Stimulated activated CD4-positive, alpha-beta T cell treated with anti-CD3 and anti-CD28 coated beads, Interleukin-15, amount 100 ng/mL, for 48 hours (primary cell): ENCODE measurements at places on chromosomes 4 and X.

DNA sequence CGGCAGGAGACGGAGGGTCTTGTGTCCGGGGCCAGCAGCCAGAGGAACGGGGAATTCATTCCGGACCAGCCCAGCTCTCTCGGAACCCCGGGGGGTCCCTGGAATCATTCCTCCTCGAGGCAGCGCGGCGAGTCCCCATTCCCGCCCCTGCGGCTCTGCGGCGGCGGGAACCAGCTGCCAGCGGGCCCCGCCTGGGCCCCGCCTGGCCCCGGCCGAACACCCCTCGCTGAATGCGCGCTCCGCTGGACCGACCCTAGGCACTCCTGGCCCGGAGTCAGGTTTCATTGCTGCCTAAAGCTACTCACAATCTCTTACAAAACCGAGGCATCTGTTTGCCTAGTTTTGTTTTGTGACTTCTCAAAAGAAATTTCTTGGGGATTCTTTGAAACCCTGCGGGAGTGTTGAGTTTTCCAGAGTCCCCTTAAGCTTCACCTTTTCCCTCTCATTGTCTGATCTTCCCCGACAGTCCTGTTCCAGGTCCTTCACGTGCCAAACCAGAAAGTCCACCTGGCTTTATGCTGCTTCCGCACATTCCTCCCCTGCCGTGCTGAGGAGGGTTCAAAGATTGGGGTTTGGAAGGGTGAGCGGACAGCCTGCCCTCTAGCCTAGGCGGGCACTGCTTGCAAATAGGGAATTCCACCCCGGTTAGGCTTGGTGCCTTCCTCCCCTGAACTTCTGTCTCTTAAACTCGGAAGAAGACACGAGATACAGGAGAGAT lies 789 bp downstream of the ARHGAP10 start:
- DNase-seq: no peak

GRCh38 chr4:20017777-20018115 lies 234.0 kb upstream of the SLIT2 start:
- no peak for DNase-seq

- DNase-seq: no peak
These were observed 72.3 kb downstream of the ZNF518B start for GRCh38 chr4:10384974-10385373.

GRCh38 chrX:112698946-112699345 lies 19.2 kb upstream of the LHFPL1 start:
- no peak for DNase-seq

GRCh38 chrX:146863566-146863965 lies 49.0 kb upstream of the CXorf51A start:
- DNase-seq: no peak

GRCh38 chrX:53265771-53266574 lies 15.4 kb downstream of the IQSEC2 start:
- DNase-seq: no peak

DNA sequence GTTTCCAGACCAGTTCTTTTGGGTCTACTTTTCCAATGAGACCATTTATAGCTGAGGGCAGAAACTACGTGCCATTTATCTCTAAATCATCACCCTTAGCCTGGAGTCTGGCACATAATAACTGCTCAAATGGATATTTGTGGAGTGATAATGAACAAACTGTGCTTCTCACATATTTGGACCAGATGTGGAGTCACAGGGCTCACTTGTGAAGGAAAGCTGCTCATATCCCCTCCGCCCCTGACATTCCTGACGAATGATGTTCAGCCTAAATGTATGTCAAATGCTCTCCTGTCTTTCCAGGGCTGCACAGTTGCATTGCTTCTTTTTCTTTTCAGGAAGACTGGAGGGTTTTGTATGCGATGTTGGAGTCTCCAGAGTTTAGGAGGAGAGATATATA lies 110.1 kb downstream of the GBA3 start:
- DNase-seq: no peak

DNA sequence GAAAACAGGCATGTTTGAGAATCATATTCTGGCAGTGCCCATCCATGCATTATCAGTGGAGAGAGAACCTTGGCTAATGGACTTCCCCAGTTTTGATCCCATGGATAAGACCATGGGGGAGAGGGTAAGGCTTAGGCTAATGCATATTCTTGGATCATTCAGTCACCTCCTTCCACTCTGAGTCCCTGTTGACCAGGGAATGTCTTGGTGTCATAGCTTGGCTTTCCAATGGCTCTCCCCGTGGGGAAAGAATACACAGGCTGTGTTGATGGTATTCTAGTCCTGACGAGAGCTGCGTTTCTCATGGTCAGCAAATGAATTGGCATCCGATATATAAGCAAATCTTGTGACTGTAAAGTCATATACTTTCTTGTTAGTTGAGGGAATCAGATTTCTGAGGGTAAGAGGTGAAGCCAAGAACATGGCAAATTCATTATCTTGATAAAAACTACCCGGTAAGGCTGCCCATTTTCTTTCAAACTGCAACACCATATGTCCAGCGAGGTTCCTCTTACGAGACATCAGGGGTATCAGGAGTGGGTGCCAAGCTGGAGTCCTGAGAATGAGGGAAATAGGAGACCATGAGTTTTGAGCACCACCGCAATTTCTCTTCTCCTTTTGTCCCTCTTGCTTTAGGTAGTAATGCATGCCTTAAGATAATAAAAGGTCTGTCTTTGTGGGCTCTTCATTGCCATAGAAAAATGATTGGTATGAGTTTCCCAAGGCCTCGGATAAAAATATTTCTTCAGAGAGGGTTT lies 18.0 kb downstream of the RHOH start:
- no peak for DNase-seq

DNA sequence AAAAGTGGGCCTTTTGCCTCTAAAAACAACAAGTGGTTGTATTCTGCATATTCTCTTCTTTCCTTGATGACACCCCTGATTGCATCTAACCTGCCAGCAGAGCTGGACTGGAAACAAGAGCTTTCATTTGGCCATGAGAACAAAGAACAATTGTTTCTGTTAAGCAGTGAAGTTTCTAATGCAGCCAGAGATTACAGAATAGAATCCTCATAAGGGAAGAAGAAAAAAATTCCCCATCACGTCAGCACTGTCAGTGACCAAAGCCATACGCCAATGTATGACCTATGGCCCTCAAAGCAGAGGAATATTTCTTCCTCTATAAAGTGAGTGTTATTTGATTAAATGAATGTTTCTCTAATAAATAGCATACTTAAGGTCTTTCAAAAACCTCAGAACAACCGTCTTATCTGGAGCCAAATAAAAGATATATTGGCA lies 529.1 kb upstream of the INTU start:
- DNase-seq: no peak

- DNase-seq: no peak
These were observed 14.8 kb upstream of the CUL4B start for GRCh38 chrX:120575379-120576114.

DNA sequence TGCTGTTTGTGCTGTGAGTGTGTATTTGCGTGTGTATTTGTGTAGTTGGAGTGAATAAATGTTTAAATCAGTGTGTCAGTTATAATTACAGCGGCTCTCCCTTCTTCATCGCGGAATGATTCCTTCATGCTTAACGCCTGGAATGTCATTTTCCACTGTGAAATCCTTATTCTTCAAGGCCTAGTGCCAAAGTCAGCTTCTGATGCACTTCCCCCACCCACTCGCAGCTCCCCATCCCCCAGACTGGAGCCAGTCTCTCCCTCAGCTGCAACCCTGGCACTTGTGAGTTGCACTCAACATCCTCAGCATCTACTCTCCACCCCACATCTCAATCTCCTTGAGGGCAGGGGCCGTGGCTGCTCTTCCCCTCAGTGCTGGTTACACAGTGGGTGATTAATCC lies 583.0 kb downstream of the BCOR start:
- DNase-seq: no peak
